Activated T-cell treated with anti-CD3 and anti-CD28 coated beads for 24 hours (primary cell): ENCODE measurements at places on chromosomes 4 and X.

- DNase-seq: no peak
Observed at GRCh38 chr4:74716436-74716765, 77.9 kb downstream of the BTC start.

DNA sequence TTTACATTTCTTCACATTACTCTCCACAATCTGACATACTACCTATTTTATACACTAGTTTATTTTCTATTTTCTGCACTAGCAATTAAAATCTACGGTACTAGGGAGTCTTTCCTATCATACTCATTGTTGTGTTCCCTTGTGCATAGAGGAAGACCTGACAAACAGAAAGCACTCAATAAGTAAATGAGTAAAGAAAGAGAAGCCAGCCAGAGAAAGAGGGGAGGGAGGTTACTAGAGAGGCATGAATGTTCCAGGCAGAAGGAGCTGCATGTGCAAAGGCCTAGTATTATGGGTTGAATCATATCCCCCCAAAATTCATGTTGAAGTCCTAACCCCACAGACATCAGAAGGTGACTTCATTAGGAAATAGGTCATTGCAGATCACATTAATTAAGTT, 114.0 kb downstream of the ZAR1 start:
- DNase-seq: no peak

DNA sequence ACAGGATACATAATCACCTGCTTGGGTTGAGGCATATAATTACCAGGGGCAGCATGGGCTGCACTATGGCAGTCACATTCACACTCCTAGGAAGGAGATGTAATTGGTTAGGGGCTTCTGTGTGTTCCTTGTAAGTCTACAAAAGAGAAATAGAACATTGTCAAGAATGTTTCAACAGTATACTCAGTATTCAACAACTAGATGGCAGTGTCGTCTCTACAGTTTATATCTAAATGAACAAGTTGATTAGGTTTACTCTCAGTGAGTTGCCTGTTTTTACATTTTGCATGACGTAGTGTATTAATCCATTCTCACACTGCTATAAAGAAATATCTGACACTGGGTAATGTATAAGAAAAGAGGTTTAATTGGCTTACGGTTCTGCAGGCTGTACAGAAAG, 50.5 kb upstream of the RAB33B start:
- no peak for DNase-seq

- DNase-seq: no peak
Observed at GRCh38 chr4:158038718-158039117, 134.1 kb downstream of the GASK1B start.
